ENCODE measurements at places on chromosomes 16 and 17.

DNA sequence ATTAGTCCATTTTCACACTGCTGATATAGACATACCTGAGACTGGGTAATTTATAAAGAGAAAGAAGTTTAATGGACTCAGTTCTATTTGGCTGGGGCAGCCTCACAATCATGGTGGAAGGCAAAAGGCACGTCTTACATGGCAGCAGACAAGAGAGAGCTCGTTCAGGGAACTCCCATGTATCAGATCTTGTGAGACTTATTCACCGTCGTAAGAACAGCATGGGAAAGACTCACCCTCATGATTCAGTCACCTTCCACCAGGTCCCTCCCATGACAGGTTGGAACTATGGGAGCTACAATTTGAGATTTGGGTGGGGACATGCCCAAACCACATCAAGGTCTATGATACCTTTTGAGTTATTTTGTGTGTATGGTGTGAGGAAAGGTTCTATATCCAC, 66.9 kb downstream of the METRNL start:
- DNase-seq, result no peak

DNA sequence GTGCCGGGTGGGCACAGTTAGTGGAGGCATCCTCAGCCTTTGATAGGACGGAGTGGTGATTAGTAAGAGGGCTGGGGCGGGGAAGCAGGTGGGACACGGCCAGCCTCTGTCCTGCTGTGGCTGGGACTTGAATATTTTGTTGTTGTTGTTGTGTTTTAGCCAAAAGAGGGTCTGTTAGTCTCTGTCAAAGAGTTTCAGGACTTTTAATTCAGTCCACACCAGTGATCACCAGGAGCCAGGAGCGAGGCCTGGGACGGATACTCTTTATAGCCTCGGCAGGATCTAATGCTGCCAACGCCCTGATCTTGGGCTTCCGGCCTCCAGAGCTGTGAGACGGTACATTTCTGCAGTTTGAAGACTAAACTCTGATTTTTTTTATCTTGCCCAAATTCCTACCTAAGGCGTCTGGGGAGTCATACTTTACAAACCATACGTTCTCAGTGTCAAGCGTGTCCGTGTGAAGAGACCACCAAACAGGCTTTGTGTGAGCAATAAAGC, 2.9 kb upstream of the RNF213 start:
- no peak for DNase-seq

DNA sequence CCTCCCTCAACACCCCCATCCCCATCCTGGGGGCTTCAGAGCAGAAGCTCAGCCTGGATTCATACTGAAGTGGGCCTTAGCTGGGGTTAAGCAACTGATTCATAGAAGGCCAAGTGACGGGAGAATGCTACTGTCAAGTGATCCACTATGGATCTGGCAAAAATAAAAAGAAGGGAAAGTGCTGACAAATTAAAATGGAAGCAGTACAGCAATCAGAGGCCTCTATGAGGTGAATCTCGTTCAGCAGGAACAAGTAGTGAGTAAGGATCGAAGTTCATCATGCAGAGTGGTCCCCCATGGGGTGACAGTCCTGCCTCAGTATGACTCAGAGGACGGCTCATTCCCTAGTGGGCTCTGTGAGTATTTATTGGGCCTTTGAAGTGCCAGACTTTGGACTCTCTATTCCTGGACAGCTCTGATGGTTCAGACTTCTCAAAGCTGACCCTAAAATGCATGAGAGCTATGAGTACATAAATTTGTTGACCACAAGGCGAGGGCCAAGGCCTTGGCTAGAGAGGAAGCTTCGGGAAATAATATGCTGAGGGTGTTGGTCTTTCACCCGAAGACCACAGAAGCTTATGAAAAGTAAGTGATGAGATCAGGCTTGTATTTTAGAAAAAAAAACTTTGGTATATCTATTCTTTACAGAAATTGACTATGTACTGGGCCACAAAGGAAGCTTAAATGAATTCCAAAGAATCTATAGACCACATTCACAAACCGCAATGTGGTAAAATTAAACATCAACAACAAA, 5.3 kb upstream of the NSMCE1 start:
- no peak for DNase-seq

GRCh38 chr17:40326014-40326831, 17.2 kb downstream of the RARA start:
- DNase-seq, result no peak

DNA sequence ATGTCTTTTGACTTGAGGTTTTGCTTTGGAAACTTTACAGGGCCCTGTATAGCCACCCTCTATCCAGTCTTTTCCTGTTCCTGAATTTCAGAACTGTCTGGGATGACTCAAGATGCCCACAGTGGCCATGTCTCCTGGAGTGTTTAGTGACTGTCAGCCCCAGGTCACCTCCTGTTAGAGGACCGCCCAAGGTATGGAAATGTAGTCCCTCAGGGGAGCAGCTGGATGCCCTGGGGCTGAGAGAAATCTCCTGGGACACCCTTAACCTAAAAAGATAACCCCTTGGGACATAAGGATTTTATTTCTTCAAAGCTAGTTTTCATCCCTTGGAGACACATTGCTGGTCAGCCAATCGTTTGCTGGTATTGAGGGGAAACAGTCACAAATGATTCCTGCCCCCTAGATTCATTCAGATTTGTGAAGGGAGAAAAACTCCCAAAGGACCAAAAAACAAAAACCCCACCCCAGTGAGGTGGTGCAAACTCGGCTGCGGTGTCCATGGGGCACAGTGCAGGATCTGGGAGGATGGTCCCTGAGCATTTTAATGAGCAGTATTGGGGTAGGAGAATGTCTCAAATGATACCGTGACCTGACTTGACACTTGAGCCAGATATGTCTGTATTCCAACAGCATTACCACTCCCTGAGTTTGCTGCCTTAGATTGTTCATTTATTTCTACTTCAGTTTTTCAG, 1.7 kb downstream of the ZNF267 start:
- no peak for DNase-seq

DNA sequence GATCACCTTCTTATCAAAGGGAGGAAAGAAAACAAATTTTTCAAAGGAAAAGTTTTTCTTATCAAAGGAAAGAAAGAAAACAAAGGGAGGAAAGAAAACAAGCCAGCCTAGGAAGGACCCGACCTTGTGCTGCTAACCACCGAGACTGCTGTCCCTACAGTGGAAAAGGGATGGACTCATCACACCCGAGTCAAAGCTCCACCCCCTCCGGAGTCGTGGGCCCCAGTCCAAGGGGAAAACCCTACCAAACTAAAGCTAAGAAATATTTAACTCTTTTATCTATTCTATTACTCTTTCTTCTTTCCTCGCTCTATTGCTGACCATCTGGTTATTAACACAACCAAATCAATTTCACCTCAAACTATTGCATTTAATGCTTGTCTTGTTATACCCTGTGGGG, 6.1 kb upstream of the ENDOV start:
- no peak for DNase-seq

DNA sequence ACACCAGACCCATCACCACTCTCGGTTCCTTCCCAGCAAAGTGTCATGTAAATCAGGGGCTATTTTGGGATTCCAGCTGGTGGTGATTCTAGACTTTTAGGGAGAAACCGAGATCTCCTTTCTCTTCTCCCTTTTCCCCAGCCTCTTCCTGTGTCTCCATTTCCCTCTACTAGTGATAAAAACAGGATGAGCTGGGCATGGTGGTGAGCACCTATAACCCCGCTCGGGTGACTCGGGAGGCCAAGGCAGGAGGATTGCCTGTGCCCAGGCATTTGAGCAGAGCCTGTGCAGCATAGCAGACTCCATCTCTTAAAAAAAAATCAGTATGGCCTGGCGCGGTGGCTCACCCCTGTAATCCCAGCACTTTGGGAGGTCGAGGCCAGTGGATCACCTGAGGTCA, 6.1 kb downstream of the TBX21 start:
- DNase-seq, result no peak

DNA sequence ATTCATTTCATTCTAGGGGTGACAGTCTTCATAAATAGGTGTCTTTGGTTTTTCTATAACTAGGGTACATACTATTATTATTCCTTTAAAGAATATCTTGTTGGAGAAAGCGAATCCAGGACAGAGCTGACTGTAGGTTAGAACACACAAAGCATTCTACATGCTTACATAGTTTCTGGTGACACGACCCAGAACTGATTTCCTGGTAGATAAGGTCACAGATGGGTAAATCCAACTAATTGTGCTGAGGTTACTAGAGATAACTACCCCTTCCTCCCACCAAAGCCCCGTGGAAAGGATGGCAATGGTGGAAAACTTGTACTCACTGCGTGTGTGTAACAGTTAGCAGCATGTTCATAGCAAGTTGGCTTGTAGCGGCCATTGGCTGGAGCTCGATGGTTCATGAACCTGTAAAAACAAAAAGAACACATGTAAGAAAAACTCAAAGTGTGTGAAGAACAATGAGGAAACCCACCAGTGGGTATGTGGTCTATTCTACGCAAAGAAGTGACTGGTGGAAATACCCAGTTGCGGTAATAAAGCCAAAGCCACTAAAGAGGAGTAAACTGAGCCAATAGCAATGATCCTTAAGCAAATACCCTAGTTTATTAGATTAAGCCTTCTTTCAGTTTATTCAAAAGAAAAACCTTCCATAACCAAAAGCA, 7.7 kb downstream of the MMD start:
- DNase-seq, result no peak

DNA sequence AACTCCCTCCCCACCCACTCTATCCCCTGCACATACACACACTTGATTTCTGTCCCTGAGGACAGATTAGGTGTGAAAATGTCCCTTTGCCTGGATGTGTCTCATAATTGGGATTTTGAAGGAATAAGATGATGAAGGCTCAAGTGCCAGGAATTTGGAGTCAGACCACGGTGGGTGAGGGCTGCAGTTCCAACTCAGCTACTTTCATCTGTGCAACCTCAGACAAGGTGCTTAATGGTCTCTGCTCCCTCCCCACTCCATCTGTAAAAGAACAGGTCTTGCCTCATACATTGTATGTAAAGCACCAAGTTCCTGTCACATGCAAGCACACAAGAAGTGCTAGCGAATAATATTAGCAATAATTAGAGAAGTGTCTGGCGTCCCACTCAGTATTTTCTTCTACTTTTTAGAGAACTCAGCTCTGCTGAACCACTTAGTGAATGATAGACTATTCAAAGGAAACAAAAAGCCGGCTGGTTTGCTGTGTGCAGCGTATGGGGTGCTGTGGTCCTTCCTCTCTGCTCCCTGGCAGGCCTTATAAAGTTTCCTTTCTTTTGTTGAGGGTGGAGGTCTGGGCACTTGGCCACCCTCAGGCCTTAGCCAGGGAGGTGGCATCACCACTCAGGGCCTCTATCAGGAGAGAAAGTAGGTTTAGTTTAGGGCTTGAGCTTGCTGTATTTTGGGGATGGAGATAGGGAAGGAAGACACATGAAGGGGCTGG, 6.4 kb downstream of the TBX4 start:
- no peak for DNase-seq

DNA sequence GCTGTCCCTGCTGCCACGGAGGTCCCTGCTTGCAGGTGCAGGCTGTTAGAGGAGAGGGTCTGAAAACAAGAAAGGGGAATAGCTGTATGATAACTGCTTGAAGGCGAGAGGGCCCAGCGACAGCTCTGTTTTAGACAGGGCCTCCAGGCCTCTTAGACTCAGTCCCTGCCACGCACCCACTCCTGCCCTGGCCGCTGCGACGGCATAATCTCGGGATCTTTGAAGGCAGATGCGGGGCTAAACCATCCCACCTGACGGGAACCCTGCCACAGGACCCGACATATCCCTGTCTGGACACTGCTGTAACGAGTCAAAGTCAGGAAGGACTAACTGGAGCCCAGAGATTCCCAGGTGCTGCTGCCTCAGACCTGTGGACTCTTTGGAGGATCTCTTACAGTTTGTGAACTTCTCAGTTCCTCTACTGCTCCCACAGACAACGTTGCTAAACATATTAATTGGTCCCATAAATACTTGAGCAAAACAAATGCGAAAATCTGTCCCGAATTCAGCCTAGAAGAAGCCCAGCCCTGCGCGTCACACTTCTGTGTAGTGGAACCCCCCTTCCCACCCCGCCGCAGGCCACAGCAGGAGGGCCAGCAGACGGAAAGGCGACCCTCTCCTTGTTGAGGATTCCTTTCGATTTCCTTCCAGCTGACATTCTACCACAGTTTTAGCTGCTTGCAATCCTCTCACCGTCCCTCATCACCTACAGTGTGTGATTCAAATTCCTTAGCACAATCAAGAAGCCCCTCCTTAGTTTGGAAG, 998 bp upstream of the TMEM11 start:
- DNase-seq, result no peak

DNA sequence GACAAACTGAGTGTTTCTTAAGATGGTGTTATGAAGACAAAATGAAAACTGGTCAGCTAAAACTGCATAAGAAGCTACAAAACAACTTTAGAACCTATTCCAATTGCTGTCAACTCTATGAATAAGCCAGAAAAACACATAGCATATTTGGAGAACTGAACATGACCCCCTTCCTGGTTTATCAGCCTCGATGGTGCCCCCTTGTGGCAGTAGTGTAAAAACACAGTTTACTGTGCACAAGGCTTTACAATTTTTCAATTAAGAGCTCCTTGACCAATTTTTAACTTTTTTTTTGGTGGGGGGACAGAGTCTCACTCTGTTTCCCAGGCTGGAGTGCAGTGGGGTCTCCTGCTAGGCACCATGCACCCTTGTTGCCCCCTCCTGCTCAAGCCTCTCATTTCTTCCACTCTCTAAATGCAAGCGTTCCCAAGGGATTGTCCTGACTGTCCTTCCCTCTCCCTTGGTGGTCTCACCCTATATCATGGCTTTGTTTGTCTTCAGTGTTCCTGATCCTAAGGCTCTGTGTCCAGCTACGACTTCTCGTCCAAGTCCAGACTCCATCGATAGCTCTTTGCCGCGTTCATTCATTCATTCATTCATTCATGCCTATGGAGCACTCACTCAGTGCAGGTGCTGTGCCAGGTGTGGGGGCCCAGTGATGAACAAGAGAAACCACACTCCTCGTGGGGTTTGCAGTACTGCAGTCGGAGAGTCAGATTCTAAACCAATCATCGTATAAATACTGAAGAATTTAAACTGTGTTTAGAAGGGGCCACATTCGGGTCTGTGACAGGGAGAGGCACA, 7.5 kb downstream of the EIF1 start:
- DNase-seq, result peak; percentile 63

- no peak for DNase-seq
Measured at GRCh38 chr17:7745748-7746470, 28.4 kb downstream of the DNAH2 start.

- DNase-seq, result no peak
Measured at GRCh38 chr16:23080329-23080728, 68.9 kb downstream of the USP31 start.

DNA sequence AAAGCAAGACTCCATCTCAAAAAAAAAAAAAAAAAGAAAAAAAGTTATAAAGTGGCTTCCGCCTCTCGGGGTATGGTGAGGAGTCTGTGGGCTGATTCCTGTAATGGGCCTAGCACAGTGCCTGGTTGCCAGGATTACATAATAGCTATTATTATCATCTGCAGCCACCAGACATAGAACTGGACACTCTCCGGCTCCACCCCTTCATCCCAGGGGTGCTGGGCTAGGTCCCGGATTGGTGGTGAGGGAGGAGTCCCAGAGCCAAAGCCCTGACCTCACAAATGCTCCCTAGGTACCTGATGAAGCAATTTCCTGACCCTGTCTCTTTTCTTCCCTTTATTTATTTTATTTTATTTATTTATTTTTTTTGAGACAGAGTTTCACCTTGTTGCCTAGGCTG, 11.6 kb upstream of the ADGRG1 start:
- no peak for DNase-seq
